HCEC 1CT (cell line): ENCODE measurements at places on chromosomes 3 and 15.
A peak's percentile ranks its signal among the peaks of the same experiment; 100 is the strongest.

GRCh38 chr3:61956236-61956635 lies 394.9 kb downstream of the PTPRG start:
- DNase-seq = peak; percentile 92

GRCh38 chr3:59695860-59696259 lies 646.0 kb upstream of the CFAP20DC start:
- DNase-seq = no peak

- DNase-seq = peak; percentile 94
Observed at GRCh38 chr3:97952280-97952679, 20.0 kb downstream of the RIOX2 start.

- DNase-seq = no peak
Observed at GRCh38 chr15:25930931-25931330, 67.8 kb upstream of the ATP10A start.

DNA sequence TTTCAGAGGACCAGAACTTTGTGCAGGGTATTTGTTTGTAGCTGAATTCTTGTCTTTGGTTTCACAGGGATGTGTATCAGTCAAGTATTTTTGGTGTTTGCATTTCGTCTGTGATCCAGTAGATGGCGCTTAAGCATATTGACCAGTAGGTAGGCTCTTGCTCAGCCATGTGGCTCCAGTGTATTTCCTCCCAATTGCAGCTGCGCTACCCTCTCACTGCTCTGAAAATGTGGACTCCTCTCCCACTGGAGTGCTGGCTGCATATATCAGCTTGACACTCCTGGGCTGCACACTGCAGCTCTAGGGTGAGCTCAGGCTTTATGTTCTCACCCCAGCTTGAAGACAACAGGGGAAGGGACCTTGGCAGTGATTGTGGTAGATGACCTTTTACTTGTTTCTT lies 1264.3 kb upstream of the ALCAM start:
- DNase-seq = peak; percentile 81

GRCh38 chr3:7393944-7394605 lies 533.2 kb downstream of the GRM7 start:
- no peak for DNase-seq

- DNase-seq = peak; percentile 6
Observed at GRCh38 chr3:65729555-65729954, 309.2 kb downstream of the MAGI1 start.

- no peak for DNase-seq
Observed at GRCh38 chr3:48466386-48467109, 20.0 kb downstream of the ATRIP start.

DNA sequence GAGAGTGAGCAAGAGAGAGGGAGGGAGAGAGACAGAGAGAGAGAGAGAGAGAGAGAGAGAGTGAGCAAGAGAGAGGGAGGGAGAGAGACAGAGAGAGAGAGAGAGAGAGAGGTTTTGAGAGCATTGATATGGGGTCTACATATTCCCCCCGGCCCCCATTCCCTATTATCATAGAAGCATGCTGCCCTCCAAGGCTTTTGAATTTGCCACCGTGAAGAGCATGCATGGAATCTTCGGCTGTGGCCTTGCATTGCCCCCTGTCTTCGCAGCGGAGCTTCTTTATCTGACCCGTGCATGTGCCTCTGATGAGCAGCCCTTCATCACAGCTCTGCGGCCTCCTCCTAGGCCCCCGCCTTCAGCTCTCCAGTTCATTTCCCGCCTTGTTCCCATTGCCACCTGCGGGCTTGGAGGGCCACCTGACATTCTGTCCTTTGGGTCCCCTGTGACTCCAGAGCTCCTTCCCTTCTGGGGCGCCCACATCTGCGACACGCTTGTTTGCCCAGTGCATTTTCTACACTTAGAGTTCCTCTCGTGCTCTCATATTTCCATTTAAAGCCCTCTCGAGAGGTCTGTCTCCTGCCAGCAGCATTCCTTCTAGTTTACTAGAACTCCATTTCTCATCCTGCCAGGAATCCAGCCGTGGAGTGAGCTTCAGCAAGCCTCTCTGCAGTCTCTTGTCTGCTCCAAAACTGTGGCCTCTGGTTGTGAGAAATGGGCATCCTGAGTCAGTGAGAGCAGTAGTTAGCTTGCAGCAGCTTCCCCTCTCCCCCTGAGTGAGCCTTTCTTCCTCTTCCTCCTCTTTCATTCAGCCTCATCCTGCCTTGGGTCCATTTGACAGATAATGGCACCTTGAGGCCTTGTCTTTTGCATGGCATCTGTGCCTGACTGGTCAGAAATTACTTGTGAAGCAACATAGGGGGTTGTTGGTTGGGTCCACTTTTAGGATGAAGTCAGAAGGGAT lies 25.3 kb downstream of the LPP start:
- no peak for DNase-seq

DNA sequence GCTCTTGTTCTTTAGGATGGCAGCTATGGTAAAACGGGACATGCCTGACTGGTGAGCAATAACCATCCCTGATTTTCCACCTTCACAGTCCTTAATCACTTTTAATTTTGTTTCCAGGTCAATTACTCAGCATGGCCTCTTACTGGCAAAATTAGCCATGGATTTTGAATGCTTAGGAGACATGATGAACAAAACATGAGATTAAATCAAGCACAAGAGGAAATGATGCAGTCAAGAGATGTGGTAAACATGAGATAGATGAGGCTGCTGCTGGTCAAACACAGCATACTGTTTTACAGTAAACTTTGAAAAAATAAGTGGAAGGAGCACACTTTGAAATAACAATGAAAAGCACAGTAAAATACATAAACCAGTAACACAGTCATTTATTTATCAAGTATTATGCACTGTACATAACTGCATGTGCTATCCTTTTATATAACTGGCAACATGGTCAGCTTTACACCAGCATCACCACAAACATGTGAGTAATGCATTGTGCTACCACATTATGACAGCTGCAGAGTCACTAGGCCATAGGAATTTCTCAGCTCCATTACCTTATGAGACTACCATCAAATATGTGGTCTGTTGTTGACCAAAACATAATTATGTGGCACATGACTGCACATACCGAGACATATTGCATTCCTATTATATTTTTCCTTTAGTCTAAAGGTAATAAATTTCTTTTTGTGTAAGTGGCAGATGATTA lies 30.1 kb upstream of the ZNF502 start:
- DNase-seq = peak; percentile 65

GRCh38 chr15:78389322-78389721 lies 48.7 kb upstream of the IREB2 start:
- no peak for DNase-seq

GRCh38 chr3:127444761-127445160 lies 145.8 kb downstream of the TPRA1 start:
- DNase-seq = no peak

DNA sequence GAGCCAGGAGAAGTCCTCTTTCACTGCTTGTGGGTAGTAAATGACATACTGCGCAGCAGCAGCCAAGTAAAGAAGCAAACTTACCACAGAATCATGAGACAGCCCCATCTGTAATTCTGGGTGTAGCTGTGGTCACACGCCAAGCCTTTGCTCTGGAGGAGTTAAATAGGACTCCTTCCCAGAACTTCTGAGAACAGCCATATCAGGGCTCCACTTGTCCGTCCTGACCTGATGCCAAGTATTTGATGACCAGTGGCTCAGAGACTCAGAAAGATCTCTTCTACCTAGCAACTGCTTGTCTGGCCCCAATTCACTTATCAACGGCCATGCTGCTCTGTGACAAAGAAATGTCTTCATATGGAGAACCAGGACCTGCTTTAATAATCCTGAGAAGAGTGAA lies 20.6 kb upstream of the GOLIM4 start:
- no peak for DNase-seq

DNA sequence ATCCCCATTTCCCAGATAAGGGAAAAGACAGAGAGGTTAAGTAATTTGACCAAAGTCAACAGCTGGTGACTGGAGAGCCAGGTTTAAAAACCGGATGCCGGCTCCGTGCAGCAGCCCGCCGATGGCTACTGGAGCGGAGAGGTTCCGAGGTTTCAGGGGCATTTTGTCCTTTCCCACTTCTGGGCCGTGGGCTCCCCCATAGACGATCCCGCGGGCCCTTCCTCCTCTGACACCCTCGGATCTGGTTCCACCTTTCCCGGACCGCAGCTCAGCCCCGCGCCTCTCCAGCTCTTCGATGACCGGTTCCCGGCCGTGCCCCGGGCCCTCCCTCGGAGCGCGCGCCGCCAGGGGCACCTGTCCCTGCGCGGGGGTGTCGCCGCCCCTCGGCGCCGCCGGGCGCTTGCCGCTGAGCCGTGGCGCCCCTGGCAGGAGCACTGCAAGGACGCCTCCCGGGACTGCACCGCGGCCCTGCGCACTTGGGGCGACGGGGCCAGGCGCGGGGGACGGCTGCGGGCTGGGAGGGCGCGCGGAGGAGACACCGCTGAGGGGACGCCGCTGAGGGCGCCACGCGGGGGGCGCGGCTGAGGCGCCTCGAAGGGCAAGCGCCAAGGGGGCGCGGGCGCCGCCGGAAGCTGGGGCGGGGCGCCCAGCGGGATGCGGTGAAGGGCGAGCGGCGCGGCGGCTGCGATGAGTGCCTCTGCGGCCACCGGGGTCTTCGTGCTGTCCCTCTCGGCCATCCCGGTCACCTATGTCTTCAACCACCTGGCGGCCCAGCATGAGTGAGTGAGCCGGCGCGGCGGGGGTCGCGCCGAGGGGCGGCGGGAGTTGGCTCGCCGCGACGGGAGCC lies at the start of gene TM6SF1:
TM6SF1 (plus strand) TSS at position 652 of the 847 bp plus-strand sequence; CDS start at position 688, 36 bp downstream.
- DNase-seq = no peak

- DNase-seq = peak; percentile 19
Observed at GRCh38 chr3:149122721-149123578, 6.5 kb upstream of the HPS3 start.

DNA sequence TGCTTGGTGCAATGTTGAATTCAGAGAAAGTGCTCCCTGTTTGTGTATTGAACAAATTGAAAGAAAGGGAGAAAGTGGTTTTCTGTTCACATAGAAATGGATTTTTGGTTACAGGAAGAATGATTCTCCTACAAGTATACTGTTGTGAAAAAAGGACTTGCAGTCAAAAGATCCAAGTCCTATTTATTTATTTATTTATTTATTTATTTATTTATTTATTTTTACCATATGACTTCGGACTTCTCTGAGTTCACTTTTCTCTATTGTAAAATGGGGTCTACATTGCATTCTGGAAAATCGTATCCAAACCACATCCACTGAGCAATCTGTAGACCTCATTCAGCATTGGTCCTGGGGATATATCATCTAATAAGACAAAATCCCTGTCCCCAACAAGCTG lies 46.1 kb downstream of the STARD5 start:
- no peak for DNase-seq

- DNase-seq = no peak
Observed at GRCh38 chr3:188782613-188783124, 389.1 kb upstream of the TPRG1 start.

GRCh38 chr3:138960417-138960852 lies 13.4 kb downstream of the FOXL2NB start:
- DNase-seq = no peak

DNA sequence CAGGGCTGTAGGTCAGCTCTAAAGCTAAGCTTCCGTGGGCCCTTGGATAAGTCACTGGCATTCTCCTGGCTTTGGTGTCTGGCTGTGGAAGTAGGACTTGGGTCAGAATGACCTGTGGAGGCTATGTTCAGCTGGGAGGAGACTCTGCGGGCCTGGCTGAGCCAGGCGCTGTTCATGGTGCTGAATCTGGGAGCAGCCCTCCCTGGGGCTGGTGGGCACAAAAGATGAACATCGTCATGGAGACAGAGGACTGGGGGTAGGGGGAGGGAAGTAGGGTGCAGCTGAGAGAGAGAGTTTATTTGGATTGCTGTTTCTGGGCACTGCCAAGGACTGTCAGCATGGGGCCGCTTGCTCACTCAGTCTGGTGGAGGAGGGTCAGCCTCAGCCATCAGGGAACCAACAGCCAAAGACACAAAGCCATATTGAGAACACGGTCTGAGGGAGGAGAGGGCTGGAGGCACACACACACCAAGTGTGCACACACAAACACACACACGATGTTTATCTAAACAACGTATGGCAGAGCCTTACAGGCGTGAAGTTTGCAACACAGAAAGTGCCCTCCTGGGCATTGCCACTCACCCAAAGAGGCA lies 120.7 kb upstream of the LINGO1 start:
- no peak for DNase-seq

- DNase-seq = no peak
Observed at GRCh38 chr3:54772051-54772450, 155.8 kb downstream of the LRTM1 start.

- no peak for DNase-seq
Observed at GRCh38 chr15:28974142-28974541, 88.4 kb downstream of the APBA2 start.

- DNase-seq = no peak
Observed at GRCh38 chr3:148457886-148458285, 239.8 kb upstream of the AGTR1 start.

GRCh38 chr3:197364410-197365071 lies 66.1 kb upstream of the DLG1 start:
- no peak for DNase-seq

DNA sequence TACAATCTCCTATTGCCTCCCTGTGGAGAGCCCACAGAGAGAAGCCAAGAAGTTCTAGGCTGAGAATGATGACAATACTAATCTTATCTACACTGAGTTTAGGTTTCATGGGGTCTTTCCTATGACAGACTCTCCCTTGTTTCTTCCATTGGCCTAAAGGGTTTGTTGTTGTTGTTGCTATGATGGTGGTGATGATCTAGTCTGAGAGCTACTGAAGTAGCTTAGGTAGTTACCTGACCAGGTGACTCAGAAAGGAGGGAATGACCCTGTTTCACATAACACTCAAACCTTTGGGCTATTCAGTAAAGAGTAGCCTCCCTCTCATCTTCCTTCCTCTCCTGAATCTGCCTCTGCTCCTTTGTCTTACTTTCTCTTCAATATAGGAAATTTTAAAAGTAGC lies 170.2 kb downstream of the GMNC start:
- DNase-seq = no peak

GRCh38 chr3:25032344-25032743 lies 395.7 kb upstream of the RARB start:
- no peak for DNase-seq

GRCh38 chr3:63613561-63613960 lies 38.9 kb upstream of the SNTN start:
- DNase-seq = peak; percentile 90

GRCh38 chr15:101309436-101310160 lies 14.6 kb upstream of the SNRPA1 start:
- DNase-seq = no peak

DNA sequence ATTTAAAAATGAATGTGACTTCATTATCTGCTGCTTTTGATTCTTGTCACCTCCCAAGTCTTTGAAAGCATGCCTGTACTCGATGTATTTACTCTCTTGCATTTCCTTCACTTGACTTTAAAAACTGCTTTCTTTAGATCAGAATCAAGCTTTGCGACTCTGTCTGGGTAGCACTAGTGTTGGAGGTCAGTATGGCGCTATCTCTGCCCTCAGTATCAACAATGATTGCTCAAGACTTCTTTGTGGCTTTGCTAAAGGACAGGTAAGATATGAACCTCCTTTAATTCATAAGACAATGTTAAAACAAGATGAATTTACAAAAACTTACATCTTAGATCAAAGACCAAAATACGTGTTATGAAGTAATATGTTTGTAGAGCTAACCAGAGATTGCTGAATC lies 37.0 kb downstream of the VPS8 start:
- no peak for DNase-seq

GRCh38 chr3:149407898-149408297 lies 30.4 kb upstream of the TM4SF1 start:
- DNase-seq = no peak

- no peak for DNase-seq
Observed at GRCh38 chr15:97076011-97076410, 745.5 kb downstream of the NR2F2 start.

GRCh38 chr15:64251121-64251520 lies 88.3 kb upstream of the PPIB start:
- no peak for DNase-seq
